ENCODE measurements at places on chromosomes 1 and 21.

- DNase-seq, result peak; percentile 90
Measured at GRCh38 chr1:8423692-8424538, 106.0 kb downstream of the SLC45A1 start.

DNA sequence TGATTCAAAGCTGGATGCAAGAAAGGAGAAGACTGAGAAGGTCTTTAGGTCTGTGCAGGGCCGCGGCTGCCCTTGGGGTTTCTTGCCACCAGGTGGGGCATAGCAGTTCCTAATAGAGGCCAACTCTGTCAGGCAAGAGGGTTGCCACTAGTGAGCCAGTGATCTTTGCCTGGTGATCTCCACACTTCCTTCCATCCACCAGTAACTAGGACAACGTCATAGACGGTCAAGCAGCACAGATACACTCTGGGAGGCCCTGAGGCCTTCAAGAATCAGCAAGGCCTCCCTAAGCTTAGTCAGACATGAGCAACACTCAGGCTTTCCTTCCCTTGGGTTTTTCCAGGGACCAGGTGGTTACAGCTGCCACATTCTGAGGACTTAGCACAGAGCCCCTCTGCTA, 32.9 kb upstream of the ATP2B4 start:
- peak; percentile 64 for DNase-seq

- no peak for DNase-seq
Measured at GRCh38 chr1:150552911-150553289, 3.7 kb downstream of the ADAMTSL4 start.

GRCh38 chr1:50704126-50704525, 255.9 kb downstream of the FAF1 start:
- no peak for DNase-seq

- no peak for DNase-seq
Measured at GRCh38 chr1:199182186-199182843, 543.5 kb downstream of the PTPRC start.
